ENCODE measurements at places on chromosomes 6 and 20. TPM values are rescaled to one million over a fixed set of nuclear protein-coding genes. Genes with fewer than 3 reads are reported as not detected.

DNA sequence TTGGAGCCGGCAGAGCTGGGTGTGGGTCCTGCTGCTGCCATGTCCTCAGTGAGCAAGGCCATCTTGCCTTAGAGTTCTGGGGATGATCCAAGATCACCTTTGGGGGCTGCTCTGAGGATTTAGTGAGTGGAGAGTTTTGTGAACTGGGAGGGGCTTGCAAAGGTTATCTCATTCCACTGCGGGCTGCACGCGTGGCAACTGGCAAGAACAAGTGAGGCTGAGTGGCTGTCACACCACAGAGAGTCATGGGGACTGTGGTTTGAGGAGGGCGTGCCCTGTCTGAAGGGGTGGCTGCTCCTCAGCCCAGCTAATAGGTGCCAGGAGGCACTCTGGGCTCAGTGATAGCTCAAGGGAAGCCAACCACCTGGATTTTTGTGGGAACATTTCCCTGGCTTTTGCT is 37.6 kb downstream of the TTLL9 start:
- DNase-seq = no peak

DNA sequence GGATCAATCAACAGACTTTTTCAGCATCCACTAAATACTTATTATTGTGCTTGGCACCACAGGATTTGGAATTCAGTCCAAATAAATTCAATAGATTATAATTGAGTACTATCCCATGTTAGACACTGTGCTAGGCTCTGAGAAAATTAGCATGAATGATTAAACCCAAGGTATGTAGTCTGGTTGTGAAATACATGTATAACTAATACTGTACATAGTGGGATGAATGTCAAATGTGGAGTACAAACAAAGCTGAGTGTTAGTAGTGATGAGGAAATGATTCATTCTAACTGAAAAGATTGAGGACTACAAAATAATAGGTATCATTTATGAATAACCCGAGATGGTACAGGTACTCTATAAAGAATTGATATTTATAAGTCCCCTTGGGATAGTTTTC is 111.9 kb upstream of the FLRT3 start:
- DNase-seq = no peak

DNA sequence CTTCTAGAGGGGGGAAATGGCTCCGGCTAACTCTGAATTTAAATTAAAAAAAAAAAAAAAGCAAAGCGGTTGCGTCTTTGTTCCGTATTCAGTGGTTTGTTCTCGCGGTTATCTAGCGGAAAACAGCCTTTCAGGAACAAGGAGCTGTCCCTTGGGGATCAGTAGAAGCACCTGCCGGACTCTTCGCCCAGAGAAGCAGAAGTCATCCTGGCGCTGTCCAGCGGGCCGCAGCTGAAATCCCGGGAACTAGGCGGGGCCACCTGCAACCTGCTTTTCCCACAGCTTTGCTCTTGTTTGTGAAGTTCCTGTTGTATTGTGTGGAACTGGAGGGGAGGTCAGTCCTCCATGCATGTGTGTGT is 43.9 kb upstream of the GJE1 start:
- peak; percentile 32 for DNase-seq

DNA sequence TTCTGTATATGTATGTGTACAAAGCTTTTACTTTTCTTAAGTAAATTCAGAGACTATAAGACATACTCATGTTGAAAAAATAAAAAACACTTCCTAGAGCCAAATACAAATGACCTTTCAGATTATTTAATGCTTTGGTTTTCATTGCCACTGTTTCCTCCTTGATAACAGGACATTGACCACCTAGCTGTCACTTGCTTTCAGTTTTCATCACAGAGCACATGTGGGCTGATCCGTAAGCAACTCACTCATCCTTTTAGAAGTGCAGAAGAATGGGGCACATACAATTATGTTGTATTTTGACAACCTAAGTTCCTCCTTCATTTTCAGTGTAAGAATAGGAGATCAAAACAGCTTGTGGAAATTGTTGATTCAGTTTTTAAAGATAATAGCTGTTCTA is 6.2 kb downstream of the ZBTB2 start:
- DNase-seq = no peak

DNA sequence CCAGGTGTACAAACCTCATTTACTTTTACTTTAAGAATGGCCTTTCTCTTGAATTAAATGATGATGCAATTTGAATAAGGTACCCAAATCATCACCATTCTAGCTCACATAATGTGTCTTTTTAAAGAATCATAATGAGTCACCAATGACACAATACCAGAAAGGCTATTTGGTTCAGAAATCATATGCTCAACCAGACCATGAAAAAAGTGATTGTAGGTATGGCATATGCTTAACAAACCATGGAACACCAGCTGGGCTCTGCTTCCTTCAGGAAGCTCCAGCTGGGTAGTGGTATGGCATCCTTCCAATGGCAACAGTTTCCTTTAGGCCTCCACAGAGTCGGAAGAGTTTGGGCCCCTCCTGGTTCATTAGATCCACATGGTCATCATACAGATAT is 128.2 kb downstream of the FRK start:
- DNase-seq = peak; percentile 99

GRCh38 chr6:33592595-33593413 is 12.7 kb upstream of the BAK1 start:
- DNase-seq = no peak

- DNase-seq = no peak
Observed at GRCh38 chr6:64357430-64357829, 721.8 kb downstream of the PHF3 start.

- no peak for DNase-seq
Observed at GRCh38 chr20:25308671-25309394, 60.9 kb downstream of the PYGB start.

DNA sequence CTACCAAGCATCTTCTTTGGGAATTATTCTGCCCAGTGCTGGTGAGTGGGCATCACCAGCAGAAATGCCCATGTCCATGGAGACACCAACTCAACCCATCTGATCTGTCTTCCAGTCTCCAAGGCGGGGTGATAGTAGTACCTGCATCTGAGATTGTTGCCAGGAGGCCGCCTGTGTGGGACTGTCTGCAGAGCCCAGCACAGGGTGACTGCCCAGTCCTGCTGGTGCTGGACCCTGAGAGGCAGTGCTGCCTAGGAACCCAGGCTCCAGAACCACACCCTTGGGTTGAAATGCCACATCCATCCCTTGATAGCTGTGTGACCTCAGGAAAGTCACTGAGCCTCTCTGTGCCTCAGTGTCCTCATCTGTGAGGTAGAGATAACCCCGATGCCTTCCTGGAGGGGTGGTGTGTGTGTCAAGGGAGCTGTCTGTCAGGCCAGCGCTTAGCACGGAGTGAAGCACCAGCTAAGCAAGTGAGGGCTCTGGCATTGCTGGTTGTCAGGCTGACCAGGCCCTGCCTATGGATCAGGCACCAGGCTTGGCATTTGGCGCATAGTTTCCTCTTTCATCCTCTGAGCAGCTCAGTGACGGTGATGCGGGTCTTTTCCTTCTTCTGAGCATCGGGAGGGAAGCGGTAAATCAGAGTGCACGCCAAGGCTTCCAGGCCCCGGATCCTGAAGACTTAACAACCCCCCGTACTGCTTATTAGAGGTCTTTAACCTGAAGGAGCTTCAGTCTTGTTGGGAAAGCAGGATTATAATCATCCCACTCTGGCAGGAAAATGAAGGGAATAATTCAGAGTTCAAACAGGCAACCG is 268.2 kb downstream of the CDH4 start:
- DNase-seq = no peak

DNA sequence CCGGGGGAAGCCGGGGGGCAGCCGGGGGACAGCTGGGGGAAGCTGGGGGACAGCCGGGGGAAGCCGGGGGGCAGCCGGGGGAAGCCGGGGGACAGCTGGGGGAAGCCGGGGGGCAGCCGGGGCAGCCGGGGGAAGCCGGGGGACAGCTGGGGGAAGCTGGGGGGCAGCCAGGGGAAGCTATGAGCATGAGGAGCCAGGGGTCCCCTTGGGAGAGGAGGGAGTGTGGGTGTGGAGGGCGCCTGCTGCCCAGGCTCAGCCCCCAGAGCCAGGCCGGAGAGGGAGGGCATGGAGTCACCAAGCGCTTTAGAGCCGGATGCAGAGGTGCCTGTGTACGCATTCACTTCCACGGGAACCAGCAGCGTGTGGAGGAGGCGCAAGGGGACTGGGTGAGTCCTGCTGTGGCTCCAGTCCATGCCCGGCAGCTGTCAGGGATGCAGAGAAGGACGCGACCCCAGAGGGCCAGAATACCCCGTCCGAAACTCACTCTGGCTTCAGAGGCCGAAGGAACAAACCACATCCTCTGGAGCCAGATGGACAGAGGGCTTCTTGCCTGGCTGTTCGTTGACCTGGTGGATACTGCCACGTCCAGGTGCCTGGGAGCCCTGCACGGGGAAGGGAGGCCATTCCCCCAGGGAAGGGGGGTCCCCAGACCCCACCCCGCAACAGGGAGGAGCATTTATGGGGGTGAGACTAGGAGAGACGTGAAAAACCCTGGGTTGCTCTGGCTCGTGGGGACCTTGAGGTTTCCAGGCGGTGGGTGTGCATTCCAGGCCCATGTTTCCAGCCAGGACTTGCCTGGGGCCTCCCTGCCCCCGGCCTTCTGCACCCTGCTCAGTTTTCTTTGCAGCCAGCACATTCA is 26.5 kb upstream of the DACT2 start:
- DNase-seq = no peak

- DNase-seq = peak; percentile 74
Observed at GRCh38 chr20:1225783-1226654, at the start of gene RAD21L1. Gene RAD21L1 (plus strand): TSS chr20:1226044. CDS start chr20:1228454, 2,410 bp downstream.

DNA sequence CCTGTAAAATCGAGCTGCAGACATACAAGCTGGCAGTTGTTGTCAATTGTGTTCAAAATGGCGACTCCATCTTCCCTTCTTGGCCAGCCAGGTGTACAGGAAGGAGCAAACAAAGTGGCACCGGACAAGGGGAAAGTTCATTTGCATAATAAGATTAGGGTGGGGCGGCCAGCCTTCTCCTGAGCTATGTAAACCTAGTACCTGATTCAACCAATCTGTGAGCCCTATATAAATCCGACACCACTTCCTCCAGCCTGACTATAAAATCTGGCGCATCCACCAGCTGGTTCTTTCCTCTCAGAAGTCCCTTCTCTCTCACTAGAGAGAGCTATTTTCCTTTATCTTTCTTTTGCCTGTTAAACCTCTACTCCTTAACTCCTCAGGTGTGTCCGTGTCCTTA is 8.1 kb upstream of the HBS1L start:
- peak; percentile 34 for DNase-seq

Gene PRL
- total RNA-seq = not detected

Gene LRRN4
- not detected for total RNA-seq

Gene RBM24
- total RNA-seq = 0.55 TPM

Gene IBTK
- total RNA-seq = 41.3 TPM

Gene VSTM2L
- 23.3 TPM for total RNA-seq

Gene TRMT6
- 41.6 TPM for total RNA-seq

Gene LPA
- not detected for total RNA-seq
